ENCODE measurements at places on chromosomes 3 and 15. TPM values are rescaled to one million over a fixed set of nuclear protein-coding genes. Genes with fewer than 3 reads are reported as not detected.

DNA sequence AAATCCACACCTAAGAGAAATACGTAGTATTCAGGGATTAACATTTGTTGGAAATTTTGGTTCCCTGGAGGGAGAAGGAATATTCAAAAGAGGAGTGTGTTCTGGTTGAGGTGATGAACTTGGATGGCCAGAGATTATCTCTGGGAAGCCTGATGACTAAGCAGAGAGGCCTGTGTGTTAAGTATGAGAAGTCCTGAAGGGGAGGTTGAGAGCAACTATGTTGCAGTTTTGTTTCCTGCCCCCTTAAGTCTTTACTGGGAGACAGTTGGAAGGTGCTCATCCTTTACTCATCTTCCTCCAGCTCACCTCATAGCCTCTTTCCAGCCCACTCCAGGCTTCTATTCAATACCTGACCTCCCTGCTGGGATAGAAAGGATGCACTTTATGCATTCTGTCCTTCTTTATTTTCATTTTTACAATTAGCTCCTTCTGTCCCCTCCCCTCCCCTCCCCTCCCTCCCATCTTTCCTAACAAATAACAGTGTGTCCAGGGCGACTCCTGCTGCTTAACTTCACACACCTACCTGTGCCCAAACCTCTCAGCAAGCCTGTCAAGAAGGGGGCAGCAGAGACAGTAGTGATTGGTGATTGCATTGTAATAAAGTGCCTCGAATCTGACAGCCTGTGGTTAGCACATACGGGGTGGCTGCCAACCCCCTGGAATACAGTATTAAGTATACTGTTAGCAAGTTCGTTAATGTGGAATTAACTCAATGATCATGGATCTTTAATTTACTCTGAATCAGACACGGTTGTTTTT lies 11.9 kb downstream of the RAP2B start:
- DNase-seq, result peak; percentile 39

The POC1A gene
- total RNA-seq, result 20.0 TPM

The ACKR2 gene
- 1.1 TPM for total RNA-seq

The SPESP1 gene
- not detected for total RNA-seq

DNA sequence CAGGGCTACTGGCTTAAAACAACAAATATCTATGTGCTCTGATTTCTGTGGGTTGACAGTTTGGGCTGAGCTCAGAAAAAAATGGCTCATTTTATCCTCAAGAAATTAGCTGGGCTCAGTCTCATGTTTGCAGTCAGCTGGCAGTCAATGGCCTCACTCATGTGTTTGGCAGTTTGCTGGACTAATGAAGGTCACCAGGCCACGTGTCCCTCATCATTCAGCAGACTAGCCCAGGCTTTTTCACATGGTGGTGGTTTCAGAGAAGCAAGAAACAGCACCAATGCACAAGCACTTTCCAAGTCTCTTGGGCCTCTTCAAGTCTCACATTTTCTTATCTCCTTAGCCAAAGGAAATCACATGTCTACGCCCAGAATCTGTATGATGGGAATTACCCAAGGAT lies 478.3 kb upstream of the PPP2R3A start:
- no peak for DNase-seq

DNA sequence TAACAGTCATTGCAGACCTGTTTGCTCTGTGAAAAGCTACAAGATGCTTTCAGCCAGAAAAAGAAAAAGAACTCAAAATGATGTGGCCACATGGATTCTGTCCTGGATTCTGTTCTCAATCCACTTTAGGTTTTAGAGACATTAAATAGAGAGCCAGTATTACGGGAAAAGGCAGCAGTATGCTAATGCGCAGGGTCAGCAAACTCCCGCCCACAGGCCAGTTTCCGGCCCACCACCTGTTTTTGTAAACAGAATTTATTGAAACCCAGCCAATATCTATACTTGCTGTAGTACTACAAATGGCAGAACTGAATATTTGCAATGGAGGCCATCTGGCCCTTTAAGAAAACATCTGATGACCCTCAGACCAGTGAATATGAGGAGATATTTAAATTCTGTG lies 416.1 kb downstream of the ERC2 start:
- no peak for DNase-seq

All from HepG2 (cell line).